Daoy (cell line): ENCODE measurements at places on chromosomes 13 and 19.

GRCh38 chr19:35080613-35081170, 34.9 kb upstream of the FXYD3 start:
- no peak for DNase-seq

DNA sequence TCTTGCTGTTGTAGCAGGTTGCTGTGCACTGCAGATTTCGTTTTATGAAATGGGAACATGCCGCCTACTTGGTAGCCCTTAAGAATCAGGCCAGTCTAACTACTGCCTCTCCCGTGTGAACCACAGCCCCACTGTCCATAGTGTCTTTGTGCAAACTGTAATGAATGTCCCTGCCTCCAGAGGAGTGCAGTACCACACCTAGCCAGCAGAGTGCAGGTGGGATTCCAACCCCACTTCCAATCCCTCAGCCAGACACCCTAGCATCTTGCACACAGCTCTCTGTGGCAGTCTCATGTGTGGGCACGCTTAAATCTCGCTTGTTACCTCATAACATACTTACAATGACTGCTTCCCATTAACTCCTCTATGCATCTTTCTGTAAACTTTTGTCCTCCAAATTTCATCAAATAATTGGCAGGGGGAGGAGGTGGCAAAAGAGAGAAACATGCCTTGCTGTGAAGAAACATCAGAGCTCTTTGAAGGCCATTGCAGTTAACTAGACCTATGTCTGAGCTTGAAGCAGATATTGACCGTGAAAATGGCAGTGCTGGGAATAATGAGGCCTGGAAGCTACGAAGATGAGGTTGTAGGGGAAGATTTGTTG, 47.2 kb downstream of the ZAR1L start:
- peak; percentile 17 for DNase-seq

DNA sequence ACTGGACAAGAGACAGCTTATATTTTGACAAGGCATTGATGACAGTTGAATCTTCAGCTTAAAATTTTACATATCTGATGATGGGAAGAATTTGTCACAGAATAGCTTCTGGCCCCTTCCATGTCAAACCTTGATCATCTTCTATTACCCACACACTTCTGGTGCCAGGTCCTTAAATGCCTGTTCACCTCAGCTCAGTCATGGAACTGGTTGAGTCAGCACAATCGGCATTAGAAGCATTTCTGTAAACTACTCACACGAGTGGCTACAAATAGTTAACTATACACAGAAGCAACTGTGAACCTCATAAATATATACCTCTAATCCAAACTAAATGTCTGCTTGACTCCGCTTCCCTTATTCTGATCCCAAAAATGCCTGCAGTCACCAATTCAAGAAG, 161.2 kb downstream of the FOXO1 start:
- DNase-seq = peak; percentile 23

GRCh38 chr13:93872786-93873347, 606.6 kb downstream of the DCT start:
- DNase-seq = no peak

DNA sequence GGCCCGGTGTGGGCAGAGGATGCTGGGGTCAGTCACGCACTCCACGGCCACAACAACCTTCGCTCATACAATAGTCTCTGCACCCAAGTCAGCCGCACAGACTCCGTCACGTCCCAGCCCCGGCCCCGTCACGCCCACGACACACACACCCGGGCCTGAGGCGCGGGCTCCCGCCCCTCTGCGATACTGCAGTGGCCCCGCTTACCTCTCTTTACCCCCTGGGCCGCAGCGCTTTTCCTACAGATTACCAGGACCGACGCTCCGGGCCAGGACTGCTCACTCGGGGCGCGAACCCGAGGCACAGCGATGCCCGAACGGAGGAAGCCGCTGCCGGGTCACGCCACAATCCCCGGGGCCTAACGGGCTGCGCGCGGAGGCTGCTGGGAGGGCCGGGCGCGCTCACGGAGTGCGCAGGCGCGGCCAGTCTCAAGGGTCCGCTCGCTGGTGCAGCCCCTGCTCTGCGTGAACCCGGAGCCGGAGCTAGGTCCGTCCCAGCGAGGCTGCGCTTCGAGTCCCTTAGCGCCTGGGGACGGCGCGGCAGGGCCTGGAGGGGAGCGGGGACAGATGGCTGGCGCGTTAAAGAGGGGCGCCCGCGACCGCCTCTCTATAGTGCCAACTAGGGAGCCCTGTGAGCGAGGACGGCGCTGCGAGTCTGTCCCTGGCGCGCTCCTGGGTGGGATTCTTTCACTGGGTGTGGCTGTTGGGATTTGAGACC, at the start of gene ZFP82:
Gene ZFP82, minus strand, starts transcription at position 358 of the 715 bp plus-strand sequence. CDS start 8,855 bp downstream, outside the sequence.
- DNase-seq = peak; percentile 93

DNA sequence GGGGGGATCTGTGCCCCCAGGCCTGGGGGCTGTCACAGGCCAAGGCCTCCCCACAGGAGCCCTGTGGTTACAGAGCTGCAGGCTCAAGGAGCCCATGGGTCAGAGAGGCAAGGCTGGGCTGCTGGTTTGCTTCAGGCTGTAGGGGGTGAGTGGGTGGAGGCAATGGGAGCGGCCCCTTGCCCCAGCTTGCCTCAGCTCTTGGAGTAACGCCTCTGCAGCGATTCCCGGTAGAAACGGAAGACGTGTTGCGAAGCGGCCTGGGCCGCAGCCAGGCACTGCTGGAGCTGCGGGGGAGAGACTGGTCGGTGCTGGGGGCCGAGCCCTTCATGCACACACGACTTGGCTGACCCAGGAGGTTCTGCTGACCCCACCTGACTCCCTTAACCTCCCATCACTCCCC, 10.1 kb downstream of the TMEM91 start:
- DNase-seq = no peak

DNA sequence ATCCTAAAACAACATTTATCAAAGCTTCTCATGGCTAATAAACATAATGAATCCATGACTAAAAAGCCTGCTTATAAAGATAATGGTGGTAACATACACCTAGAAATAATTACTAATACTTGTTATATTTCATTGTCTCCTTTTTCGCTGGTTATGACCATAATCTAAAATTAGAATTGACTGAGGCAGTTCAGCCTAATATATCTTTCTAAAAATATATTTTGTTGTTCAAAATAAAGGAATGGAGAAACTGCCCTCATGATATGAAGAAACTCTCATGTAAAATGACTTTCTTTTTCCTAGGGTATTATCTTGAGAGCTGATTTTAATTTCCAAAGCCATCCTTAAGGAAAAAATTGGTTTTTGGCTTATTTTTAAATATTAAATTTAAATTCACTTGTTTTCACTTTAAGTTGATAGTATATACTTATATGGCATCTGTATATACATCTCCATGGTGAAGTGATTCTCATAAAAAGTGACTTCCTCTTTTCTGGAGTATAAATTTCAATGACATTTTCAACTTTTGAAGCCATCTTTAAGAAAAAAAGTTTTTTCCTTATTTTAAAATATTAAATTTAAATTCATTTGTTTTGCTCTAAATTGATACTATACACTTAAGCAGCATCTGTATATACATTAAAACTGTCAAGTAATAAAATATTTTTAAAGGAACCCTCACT, 204.6 kb downstream of the VWA8 start:
- DNase-seq = no peak
